ENCODE measurements at places on chromosomes 2 and 18.
A peak's percentile ranks its signal among the peaks of the same experiment; 100 is the strongest.

- DNase-seq = no peak
Measured at GRCh38 chr2:15158100-15158499, 403.0 kb downstream of the NBAS start.

- DNase-seq = peak; percentile 88
Measured at GRCh38 chr2:227455200-227455599, 16.8 kb upstream of the AGFG1 start.

DNA sequence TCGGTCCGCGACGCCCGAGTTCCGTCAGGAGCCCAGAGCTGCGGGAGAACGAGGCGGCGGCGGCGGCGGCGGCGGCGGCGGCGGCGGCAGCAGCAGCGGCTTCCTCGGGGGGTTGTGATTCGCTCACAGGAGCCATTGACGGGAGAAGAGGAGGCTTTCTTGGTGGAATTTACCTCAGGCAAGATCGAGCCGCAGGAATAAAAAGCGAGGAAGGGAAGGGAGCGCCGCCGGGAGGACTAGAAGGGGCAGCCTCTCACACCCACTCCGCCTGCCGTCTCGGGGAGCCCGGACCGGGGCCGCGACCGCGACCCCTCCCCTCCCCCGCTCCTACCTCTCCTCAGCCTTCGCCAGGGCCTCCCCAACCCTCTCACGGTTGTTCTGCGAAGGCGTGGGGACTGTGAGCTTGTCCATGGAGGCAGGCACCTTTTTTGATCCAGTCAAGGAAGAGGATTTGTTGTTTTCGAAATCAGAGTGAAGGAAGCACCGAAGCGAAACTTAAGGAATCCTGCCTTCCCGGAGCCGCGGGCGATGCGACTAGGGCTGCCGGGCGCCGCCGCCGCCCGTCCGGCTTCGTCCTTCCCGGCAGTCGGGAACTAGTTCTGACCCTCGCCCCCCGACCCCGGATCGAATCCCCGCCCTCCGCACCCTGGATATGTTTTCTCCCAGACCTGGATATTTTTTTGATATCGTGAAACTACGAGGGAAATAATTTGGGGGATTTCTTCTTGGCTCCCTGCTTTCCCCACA is 506 bp downstream of the BMPR2 start:
- peak; percentile 57 for DNase-seq

GRCh38 chr18:28181616-28182015 is 4.7 kb upstream of the CDH2 start:
- DNase-seq = no peak

- DNase-seq = no peak
Measured at GRCh38 chr2:163943403-163944346, 207.9 kb upstream of the FIGN start.

DNA sequence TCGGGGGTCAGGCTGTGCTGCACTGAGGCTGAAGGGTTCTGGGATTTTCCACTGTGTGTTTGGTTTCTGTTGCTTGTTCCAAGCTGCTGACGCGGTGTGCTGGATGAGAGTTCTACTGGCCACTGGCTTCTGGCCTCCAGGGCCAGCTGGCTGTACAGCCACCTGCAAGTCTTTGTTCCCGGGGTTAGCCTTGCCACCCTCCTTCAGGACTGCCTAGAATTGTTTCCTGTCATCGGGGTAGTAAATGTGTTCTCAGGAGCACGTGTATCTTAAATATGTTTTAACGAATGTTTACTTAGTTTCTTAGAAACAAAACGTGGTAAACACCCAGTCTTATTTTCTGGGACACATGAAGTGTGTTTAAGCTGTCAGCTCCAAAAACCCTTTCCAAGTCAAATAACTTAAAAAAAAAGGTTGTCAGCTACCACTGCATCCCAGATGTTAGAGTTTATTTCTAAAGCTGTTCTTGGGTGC is 231.2 kb downstream of the AGAP1 start:
- no peak for DNase-seq

All from renal cortical epithelial cell (primary cell).